Stimulated activated CD8-positive, alpha-beta memory T cell treated with anti-CD3 and anti-CD28 coated beads, Interleukin-7, amount 100 ng/mL, for 1 hour (primary cell): ENCODE measurements at places on chromosomes 2 and 18.

- DNase-seq: no peak
These were observed 11.0 kb downstream of the MAP3K20 start for GRCh38 chr2:173086518-173087213.

GRCh38 chr2:152335726-152336118 is 748 bp downstream of the FMNL2 start:
- no peak for DNase-seq

DNA sequence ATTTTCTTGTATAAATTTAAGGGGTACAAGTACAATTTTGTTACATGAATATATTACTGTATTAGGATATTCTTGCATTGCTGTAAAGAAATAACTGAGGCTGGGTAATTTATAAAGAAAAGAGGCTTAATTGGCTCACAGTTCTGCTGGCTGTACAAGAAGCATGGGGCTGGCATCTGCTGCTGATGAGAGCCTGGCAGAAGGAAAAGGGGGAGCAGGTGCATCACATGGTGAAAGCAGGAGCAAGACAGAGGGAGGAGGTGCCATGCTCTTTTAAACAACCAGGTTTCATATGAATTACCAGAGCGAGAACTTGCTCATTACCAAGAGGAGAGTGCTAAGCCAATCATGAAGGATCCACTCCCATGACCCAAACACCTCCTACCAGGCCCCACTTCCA is 399.5 kb upstream of the RAB6C start:
- no peak for DNase-seq

DNA sequence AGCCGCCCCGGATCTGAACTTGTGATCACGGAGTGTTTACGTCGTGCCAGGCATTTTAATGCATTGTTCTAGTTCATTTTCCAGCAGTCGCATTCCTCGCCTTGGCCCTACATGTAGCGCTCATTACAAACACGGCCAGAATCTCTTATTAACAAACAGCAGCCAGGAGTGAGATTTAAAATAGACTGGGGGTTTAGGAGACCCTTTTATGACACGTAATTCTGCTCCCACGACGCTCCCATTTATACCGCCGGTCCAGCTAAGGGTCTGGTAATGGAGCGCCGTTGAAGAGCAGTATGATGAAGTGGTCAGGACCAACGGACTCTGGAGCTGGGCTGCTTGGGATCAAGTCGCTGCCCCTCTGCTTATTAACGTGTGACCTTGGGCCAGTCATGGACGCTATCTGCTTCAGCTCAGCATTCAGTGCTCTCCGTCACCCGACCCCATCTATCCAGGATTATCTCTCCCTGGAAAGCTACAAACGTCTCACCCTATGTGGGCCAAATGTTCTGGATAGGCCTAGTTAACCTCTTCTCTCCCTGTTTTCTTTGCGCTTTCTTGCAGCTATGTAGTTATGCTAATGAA is 745 bp downstream of the MSH2 start:
- no peak for DNase-seq

- DNase-seq: no peak
These were observed 90.6 kb upstream of the WDR75 start for GRCh38 chr2:189350540-189351209.

- DNase-seq: no peak
These were observed 23.6 kb downstream of the CHRNA1 start for GRCh38 chr2:174740721-174741120.
